ENCODE measurements at places on chromosomes 1 and 21. TPM values are rescaled to one million over a fixed set of nuclear protein-coding genes. Genes with fewer than 3 reads are reported as not detected.
A peak's percentile ranks its signal among the peaks of the same experiment; 100 is the strongest.

DNA sequence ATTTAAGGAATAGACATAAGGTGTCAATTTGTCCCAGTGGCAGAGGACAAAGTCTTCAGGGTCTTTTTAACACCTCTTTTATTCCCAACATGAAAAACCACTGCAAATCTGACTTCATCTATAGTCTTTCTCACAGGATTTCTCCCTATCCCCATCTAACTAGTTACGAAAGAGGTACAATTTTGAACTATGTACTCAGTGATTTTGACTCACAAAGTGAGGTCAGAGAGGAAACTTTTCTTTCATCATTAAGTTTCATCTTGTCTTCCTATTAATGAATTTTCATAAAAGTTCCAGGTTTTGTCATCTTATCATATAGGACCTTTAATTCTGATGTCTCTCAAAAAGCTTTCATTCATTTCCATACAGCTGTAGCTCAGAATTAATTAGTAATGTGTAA lies 63.3 kb downstream of the ASH1L start:
- DNase-seq: no peak

DNA sequence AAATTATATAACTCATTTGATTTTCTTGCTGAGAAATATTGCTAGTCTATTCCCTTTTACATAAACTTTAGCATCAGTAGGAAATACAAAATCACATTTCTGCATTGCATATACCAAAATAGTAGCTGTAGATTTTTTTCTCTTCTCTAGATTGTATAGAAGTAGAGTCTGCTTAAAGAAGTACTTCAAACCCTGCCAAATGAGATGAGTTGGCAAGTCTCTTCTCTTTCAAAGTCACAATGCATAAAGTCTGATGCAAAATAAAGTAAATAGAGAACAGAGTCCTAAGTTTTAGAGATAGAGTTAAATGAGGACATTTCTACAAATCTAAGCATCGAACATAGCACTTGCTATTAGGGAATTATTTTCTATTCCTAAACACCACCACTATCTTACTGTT lies 6.4 kb downstream of the PLPPR4 start:
- DNase-seq: no peak

GRCh38 chr1:40980068-40980452 lies 564 bp downstream of the CTPS1 start:
- DNase-seq: no peak

- peak; percentile 60 for DNase-seq
These were observed 35.4 kb downstream of the SELL start for GRCh38 chr1:169676001-169676400.

- DNase-seq: no peak
These were observed 10.4 kb downstream of the RCAN1 start for GRCh38 chr21:34604556-34604955.

DNA sequence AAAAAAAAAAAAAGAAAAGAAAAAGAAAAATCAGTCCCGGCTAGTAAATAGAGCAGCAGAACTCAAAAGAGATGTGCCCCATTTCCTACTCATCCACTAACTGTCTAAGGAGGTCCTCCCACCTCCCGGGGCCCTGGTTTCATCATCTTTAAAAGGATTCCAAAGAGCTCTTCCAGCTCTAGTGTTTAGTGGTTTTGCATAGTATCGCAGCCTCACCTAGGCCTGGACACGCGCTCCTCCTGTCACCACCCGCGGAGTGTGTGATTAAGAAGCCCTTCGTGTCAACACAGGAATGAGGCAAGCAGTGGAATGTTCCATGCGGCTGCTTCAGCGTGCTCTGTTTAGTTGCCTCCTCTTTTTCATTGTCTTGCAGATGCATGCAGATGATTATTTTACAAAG lies 49.0 kb downstream of the LBR start:
- DNase-seq: no peak

DNA sequence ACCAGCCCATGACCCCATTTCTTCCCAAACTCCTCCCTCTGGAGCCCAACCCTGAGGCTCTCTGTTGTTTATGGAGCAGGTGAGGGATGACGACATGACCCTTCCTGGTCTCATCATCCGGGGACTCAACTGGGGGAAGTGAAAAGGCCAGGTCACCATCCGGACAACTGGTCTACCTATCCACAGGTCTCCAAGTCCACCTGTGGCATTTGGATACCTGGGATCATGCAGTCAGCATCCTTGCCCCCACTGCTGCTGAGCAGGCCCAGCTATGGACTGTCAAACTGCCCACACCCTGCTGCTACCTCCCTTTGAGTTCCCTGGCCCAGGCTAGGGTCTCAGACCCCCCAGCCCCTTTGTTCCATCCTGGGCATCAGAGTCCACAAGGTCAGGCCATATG lies 60.0 kb upstream of the LAPTM5 start:
- DNase-seq: no peak

GRCh38 chr21:16708101-16708835 lies 804.6 kb upstream of the CXADR start:
- no peak for DNase-seq

- DNase-seq: no peak
These were observed 37.5 kb downstream of the FBXO2 start for GRCh38 chr1:11616766-11617165.

DNA sequence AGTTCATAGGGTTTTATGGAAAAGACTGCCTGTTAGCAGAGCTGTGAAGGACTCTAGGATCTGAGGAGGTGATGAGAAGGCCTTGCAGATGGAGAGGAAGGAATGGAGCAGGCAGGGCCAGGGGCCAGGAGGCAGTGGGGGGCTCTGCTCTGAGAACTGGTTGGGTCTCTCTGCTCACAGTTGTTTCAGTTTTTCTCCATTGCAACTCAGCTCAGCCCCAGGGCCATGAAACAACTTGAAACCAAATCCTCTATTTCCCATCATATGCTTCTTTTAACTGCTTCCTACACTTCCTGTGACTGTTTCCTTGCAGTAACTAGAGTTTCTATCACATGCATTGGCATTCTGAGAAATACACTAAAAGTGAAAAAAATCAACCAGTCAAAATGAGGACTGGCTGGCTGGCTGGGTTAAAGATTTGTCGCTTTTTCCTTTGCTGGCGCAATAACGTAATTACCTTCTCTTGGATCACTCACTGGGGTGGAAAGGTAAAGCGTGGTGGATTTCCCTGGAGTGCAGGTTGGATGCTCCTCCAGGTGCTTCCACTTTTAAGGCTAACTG lies 172.0 kb downstream of the CDC7 start:
- DNase-seq: no peak

- no peak for DNase-seq
These were observed 22.2 kb downstream of the RUNX1 start for GRCh38 chr21:35026617-35027562.

- no peak for DNase-seq
These were observed 711.2 kb downstream of the MRPL39 start for GRCh38 chr21:24895885-24896734.

DNA sequence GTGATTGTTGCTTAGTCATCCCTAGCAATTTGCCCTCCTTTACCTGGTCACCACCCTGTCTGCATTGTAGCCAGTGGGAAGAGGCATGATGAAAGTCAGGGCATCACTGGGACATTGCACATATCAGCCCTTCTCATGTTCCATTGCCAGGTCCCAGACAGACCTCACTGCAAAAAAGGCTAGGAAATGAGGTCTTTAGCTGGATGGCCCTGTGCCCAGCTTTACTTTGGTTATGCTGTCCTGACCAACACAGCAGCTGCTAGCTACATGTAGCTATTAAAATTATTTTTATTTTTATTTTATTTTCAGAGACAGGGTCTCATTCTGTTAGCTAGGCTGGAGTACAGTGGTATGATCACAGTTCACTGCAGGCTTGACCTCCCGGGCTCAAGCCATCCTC lies 52.9 kb downstream of the TNN start:
- DNase-seq: no peak

GRCh38 chr1:25522031-25522655 lies 21.3 kb upstream of the LDLRAP1 start:
- DNase-seq: no peak

DNA sequence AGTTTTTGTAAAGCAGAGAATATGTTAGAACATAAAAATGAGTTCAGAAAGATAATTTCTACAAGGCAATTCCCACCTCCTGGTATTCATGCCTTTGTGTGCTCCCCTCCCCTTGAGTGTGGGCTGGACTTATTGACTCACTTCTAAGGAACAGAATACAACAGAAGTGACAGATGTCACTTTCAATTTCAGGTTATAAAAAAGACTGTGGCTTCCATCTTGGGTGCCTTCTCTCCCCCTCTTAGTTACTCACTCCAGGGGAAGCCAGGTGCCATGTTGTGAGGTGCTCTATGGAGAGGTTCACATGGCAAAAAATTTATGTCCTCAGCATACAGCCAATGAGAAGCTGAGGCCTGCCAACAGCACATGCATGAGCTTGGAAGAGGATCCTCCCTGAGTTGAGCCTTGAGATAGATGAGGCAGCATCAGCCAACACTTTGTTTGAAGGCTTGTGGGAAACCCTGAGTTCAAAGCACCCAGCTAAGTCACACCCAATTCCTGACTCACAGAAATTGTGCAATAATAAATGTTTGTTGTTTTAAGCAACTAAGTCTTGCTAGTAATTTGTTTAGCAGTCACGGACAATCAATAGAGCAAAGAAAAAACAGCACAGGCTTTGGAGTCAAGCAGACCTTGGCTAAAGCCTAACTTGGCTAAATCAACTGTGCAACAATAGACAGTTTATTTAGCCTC lies 73.5 kb upstream of the NGF start:
- DNase-seq: peak; percentile 97

GRCh38 chr1:75353051-75353450 lies 218.9 kb downstream of the LHX8 start:
- DNase-seq: no peak

DNA sequence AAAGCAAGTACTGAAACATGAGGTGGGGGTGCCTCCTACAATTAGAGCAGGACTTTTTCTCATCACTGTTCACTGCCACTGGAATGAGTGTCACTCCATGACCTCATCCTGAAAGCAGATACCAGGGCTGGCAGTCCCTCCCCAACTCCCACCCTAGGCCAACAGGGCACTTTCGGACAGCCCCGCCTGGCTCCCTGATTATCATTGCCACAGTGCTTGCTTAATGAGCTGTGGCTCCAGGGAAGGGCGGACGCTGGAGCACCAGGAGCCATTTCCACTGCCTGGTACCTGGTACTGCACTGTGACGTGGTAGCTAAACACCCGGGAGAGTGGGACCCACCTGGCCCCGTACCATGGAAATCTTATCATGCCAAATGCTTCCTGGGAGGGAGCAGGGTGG lies 22.3 kb downstream of the SLC9A1 start:
- DNase-seq: no peak

DNA sequence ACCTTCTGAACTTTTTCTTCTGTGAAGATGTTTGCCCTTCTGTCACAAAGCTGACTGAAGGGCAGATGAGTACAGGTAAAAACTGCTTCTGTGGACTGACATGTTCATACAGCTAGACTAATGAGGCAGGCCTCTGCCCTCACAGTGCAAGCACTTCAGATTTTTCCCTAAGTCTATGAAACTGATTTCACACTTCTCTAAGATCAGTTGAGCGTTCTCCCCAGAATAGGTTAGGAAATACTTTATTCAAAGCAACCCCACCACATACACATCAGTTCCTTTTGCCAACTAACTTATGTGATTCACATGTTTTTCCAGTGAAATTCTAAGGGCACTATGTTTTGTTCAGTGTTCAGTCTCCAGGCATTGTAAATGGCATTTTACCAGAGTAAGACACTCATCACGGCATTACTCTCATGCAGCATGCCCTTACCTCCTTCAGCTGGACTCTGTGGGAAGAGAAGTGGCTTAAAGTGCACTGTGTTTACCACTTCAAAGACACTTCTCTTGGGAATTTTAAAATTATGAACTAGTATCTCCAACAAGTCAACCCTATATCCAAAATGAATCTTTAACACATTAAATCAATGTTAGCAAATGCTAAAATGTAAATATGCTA lies 5.4 kb upstream of the PSMG1 start:
- no peak for DNase-seq

DNA sequence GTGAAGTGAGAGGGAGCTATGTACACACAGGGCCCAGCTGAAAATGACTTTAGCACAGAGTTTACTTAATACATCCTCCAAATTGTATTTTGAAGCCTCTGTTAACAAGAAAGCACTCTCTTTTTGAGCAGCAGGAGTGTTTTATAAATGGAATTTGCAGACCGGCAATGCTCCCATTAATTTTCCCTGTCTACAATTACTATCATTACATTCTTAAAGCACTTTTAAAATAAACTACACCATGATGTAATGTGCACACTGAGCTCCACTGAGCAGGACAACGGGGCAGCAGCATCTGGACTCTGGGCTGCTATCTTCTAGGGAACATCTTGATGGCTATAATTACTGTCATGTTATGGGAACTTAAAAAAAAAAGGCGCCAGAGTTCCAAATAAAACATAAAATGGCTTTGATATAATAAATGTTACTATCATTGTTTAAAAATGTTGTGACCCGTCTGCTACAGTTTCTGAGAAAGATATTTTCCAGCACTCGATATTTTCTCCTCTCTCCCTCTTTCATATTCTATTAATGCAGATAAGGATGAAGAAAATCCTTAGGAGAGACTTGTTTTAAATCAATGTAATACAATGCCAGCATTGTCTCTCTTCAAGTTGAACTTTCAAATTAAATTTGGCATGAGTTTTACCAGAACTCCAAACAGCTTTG lies 150.9 kb downstream of the HLX start:
- DNase-seq: no peak

GRCh38 chr1:4530166-4530785 lies 124.1 kb upstream of the AJAP1 start:
- DNase-seq: no peak

- no peak for DNase-seq
These were observed 232.3 kb downstream of the GRIK3 start for GRCh38 chr1:36802018-36802417.

GRCh38 chr1:82979593-82980236 lies 1019.2 kb downstream of the TTLL7 start:
- no peak for DNase-seq

DNA sequence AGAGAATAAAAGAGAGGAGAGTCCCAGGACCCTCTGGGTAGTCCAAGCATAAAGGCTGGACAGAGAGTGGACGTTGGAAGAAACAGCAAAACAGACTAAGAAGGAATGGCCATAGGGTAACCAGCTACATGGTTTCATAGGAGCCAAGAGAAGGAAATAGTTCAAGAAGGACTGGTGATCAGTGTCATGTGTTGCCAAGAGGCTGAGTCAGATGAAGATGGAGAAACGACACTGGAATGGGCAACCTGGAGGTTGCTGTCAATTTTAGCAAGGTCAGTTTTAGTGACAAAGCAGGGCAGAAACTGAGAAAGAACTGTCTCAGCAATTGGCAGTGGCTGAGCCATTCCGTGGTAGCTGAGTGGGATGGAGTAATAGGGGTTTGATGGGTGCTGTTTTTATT lies 41.4 kb downstream of the HMGB4 start:
- DNase-seq: no peak

ANKRD65 gene
- total RNA-seq: 14.7 TPM

TMEM125 gene
- total RNA-seq: 55.6 TPM

FYB2 gene
- total RNA-seq: not detected

RAB7B gene
- not detected for total RNA-seq

SH2D2A gene
- total RNA-seq: 5.8 TPM

CR2 gene
- 4.3 TPM for total RNA-seq

AJAP1 gene
- total RNA-seq: not detected

All from PC-9 (cell line).